ENCODE measurements at places on chromosomes 6 and 20.

DNA sequence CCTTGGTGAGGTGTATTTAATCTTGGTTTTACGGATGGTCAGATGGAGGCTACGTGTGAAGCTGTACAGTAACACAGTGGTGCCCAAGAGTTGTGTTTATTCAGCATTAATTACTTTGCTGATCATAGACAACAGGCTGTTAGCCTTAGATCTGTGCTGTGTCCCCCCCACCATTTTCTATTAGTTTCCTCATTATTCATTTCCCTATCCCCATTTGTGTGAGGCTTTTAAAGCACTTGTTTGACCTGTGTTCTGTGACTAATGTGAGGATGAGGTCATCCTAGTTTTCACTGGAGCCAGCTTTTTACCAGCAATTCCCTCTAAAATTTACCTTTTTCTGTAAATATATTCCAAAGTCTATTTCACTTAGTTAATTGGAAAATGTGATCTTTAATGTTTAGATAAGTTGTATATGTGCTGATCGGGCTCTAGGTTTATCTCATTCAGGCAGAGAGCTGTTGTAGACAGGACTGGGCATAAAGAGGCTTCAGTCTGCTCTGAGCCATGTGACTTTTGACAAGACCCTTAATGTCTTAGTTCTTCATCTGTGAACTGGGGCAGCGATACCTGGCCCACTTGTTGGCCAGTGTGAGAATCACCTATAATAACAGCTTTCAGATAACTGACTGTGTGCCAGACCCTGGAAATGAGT is 8.4 kb downstream of the MAPRE1 start:
- no peak for DNase-seq

DNA sequence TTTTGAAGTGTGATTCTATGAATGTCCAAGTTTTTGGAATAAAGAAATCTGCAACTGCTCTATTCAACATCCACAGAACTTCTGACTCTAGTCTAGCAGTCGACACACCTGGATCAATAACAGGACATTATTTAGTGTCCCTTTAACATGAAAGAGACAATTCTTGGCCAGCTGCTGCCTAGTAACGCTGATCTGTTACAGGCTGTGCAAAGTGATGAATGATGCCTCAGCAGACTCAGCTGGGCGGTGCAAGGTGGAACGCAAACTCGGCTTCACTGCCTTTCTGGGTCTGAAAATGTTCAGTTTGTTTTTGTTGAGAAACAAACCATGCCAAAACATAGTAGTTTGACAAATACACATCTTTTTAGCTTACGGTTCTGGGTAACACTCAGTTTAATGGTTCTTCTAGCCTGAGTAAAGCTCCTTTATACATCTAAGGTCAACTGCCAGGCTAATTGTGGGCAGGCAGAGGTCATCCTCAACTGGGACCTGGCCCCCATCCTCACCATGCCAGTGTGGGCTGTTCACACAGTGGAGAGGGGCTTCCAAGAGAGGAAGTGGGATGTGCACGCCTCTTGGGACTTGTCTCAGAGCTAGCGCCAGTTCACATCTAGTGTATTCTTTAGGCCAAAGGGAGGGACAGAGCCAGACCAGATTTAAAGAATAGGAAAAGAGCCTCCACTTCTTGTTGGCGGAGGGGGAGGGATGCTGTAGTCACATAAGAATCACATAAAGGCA is 879.7 kb downstream of the QKI start:
- no peak for DNase-seq

DNA sequence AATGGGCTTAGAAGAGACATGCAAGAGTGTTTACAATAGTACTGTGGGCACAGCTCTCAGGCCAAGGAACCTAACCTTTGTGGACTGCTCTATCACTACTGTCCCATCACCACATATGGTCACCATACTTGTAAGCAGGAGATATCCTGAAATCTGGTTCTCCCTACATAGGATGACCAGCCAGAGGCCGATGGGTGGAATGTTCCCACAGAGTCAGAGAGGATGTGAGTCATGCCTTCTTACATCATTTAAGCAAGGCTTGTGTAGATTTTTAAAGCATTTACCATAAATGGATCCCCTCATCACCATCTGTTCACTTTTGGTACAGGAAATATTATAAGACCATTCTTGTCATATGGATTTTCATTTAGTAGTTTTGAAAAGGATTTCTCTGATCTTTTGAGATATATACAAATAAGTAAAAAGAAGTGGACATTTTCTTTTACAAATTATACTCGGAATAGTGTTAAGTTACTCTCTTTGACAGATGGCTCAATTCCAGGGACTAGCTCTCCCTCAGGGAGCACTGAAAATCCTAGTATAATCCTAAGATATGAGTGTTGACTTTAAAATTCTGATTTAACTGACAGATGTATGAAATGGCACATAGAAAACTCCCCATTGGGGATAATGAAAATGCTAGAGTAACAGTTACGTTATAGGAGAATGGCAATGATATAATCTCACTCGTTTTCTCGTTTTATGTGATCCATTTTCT is 6.6 kb downstream of the HTR1B start:
- no peak for DNase-seq

- DNase-seq: no peak
Observed at GRCh38 chr6:17161076-17161475, 59.2 kb downstream of the STMND1 start.

- no peak for DNase-seq
Observed at GRCh38 chr6:46903175-46903574, 18.6 kb downstream of the ADGRF5 start.

DNA sequence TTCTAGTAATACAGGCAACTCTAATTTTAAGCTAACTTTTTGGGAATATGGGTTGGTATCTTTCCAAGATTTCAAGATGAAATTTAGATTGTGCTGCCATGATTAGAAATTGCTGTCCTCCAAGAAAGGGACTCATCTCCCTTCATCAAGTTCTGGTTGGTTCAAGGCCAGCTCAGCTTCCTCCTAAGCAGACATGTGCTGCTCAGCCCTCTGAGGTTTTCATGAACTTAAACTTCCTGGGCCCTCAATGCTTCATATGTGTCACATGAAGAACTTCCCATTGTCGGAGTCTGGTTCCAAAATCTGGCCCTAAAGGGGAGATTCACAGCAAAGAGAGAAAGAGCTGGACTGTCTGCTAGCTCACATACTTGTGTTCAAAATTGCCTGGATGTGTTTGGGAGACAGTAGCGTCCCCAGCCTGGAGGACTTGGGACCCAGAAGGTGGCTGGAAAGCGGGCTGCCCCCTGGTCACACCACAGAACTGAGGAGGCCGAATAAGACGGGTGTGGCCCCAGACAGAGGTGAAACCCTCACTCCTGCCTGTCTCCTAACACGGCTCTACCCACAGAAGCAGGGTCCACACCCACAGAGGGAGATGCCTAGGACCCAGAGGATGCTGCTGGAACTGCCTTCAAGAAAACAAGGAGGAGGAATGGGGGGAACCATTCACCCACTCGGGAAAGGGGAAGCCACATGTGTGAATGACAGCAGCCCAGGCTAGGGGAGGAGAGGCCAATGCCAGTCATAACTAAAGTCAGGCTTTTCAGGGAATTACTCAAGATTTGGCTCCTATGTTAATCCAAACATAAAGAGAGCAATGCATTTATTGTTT is 54.3 kb upstream of the GPR31 start:
- no peak for DNase-seq

- DNase-seq: no peak
Observed at GRCh38 chr20:967796-968742, 34.0 kb downstream of the RSPO4 start.

DNA sequence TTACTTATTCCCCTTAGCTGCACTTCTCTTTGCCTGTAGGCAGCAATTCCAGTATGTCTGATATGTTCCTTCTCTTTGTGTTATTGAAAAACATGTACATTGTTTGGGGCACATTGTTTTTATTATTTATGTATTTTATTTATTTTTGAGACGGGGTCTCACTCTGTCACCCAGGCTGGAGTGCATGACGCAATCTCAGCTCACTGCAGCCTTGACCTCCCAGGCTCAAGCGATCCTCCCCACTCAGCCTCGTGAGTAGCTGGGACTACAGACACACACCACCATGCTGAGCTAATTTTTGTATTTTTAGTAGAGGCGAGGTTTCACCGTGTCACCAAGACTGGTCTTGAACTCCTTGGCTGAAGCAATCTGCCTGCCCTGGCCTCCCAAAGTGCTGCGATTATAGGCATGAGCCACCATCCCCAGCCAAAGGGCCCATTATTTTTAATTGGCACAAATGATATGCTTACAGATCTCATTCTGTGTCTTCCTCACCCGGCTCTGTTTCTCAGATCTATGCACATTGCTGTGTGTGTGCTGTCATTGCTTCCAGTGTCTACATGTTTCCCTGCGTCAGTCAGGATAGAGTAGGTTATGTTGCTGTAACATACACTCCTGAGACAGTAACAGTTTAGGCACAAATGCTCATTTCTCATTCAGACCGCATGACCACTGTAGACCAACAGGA is 54.1 kb upstream of the NELFCD start:
- DNase-seq: no peak

DNA sequence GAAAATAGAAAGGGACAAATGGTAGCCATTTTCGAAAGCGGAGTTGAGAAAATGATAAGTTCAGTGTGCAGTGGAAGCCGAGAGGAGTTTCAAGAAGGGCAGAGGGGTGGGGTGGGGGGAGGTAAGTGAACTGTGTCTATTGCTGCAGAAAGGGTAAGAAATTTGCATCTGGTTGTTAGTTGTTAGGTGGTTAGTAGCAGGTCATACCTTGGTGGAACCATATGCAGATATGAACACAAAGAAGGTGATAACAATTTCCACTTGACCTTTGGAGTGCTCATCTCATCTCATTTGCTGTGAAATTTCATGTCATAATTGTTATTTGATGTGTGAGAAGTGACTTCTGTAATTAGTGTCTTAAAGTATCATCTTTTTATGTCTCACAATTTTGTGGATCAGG is 288.2 kb downstream of the QKI start:
- DNase-seq: no peak

DNA sequence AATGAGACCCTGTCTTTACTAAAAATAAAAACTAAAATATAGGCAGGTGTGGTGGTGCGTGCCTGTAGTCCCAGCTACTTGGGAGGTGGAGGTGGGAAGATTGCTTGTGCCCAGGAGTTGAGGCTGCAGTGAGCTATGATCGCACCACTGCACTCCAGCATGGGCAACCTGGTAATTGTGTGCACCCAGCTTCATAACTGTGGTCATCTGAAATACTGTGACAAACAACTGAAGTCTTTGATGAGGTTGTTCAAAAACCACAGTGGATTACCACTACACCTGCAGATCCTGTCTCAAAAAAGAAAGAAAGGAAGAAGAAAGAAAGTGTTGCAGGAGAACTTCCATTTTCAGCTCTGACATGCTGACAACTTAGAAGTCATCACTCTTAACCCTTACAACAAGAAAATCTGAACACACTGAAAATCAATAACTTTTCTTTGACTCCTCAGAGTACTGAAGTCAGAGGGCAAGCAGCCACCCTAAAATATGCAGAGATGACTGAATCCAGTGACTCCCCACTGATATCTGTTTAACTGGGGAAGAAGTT is 13.8 kb upstream of the ZBP1 start:
- no peak for DNase-seq

GRCh38 chr6:109515781-109516409 is 32.9 kb upstream of the ZBTB24 start:
- DNase-seq: no peak

- DNase-seq: no peak
Observed at GRCh38 chr6:107894809-107895396, 63.1 kb downstream of the SEC63 start.

GRCh38 chr6:5025911-5026819 is 22.3 kb upstream of the RPP40 start:
- DNase-seq: no peak

DNA sequence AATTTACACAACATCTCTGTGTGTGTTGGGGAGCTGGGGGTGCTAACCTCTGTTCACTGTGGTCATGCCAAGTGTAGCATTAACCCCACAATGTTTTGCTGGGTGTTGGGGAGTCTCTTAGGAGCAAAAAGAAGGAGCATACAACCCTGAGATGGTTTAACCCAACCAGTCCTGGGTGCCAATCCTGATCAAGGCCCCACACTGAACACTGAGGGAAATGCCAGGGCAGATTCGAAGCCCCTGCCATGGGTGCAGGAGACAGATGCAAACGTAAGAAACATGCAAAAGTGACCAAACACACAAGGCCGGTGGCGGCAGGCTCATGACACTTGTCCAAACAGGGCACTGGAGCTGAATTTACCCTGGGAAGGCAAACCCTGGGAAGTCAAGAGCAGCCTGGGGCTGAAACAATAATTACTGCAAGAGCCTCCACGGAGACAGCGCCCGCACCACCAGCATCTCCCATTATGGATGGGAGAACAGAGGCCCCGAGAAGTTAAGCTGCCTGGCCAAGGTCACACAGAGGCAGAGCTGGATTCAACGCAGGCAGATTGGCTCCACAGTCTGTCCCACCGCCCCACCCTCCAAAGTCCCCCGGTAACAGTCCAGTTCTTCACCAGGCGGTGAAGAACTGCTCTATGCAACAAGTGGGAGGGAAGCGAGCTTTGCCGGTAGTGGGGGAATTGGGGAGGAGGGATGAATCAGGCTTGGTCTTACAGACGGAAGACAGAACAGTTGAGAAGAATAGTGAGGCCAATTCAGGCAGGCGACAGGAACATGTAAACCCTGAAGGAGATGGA is 8.5 kb downstream of the ACSS1 start:
- DNase-seq: no peak

DNA sequence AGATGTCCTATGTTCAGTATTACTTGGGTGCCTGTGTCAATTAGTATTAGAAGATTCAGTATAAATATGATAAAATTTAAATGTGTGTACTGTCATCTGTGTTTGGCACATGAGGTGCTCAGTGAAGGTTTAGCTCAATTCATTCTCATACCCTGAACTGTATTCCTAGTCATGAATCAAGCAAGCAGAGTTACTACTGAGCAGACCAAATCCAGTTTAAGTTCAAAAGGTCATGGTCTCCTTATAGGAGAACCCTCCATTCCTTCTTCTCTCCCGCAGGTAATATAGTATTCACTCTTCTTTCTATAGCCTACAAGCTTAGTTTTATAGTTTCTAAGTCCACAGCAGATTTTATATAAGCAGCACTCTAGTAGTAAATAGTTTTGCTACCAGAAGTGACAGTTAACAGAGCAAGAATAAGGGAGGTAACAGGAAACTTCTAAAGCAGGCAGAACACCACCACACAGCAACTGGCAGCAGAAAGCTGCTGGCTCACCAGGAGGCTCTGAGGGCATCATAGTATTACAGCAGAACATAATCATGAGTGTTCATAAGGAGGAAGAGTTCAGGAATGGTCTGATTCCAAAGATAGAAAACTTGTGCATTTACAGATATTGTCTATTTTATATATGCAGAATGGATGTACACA is 133.2 kb downstream of the SLC16A10 start:
- no peak for DNase-seq

GRCh38 chr6:106147476-106147875 is 61.3 kb downstream of the PRDM1 start:
- no peak for DNase-seq

GRCh38 chr20:34472246-34472925 is 43.8 kb upstream of the DYNLRB1 start:
- no peak for DNase-seq

Data from NCI-H2081 treated with DMSO at 0.1 percent for 48 hours (cell line).